H9 (cell line): ENCODE measurements at places on chromosomes 13 and 19. TPM values are rescaled to one million over a fixed set of nuclear protein-coding genes. Genes with fewer than 3 reads are reported as not detected.

DNA sequence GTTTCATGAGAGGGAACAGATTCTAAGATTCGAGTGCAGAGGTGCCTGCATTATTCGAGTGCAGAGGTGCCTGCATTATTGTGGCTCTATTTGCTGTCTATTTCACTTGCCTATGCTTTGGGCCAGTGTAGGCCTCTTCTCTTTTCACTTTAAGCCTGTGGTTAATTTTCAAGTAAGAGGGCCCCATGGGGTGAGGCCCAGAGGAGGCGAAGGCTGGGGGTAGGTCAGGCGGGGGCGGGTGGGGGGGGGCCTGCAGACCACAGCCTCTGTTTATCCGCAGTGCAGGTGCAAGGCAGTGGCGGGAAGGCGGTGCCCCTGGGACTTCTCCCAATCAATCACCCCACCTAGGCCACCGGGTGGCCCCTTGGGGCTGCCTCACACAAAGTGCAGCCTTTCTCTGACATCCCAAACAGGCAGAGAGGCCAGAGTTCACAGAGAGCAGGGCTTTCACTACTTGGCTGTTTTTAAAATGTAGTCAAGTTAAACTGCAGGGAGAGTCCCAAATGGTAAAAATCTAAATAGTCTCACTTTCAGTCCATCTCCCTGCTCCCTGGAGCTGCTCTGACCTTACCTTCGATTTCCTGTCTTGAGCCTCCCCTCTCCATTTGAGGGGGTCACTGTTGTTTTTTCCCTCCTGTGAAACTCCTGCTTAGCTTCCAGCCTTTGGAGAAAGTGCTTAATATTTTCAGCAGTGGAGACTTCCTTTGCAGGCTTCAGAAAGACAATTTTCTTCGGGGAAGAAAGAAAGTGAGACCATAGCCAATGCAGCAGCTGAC is 249.0 kb downstream of the DLEU7 start:
- DNase-seq: peak; percentile 51
- H3K27ac ChIP-seq: no peak overlapping the region
- no peak overlapping the region for H3K4me3 ChIP-seq
- H3K36me3 ChIP-seq: no peaks in the 10 kb centered on the region

Gene PROSER1
- total RNA-seq: 79.5 and 84.6 TPM in 2 replicates

DNA sequence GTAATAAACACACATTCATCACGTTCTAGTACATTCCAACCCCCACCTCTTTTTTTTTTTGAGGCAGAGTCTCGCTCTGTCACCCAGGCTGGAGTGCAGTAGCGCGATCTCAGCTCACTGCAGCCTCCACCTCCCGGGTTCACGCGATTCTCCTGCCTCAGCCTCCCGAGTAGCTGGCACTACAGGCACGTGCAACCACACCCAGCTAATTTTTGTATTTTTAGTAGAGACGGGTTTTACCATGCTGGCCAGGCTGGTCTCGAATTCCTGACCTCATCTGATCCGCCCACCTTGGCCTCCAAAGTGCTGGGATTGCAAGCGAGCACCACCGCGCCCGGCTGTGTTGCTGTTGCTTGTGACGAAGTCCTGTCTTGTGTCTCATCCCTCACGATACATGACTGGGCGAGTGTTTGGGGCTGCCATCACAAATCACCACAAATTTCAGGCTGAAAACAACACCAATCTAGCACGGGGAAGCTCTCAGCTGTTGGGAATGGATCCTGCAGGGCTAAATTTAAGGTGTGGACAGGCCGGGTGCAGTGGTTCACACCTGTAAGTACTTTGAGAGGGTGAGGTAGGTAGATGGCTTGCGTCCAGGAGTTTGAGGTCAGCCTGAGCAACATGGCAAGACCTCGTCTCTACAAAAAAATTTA is 15.7 kb downstream of the MOB3A start:
- H3K4me3 ChIP-seq: no peak overlapping the region
- H3K36me3 ChIP-seq: peaks cover 5% of the 10 kb centered on the region; the same call in 1 of the 2 replicates
- no peaks in the 10 kb centered on the region for H3K27me3 ChIP-seq
- DNase-seq: no peak
- no peaks in the 10 kb centered on the region for H3K4me1 ChIP-seq

GRCh38 chr13:57353831-57354230 is 186.8 kb downstream of the PRR20E start:
- no peak for DNase-seq
- H3K27ac ChIP-seq: no peak overlapping the region
- H3K27me3 ChIP-seq: no peaks in the 10 kb centered on the region

DNA sequence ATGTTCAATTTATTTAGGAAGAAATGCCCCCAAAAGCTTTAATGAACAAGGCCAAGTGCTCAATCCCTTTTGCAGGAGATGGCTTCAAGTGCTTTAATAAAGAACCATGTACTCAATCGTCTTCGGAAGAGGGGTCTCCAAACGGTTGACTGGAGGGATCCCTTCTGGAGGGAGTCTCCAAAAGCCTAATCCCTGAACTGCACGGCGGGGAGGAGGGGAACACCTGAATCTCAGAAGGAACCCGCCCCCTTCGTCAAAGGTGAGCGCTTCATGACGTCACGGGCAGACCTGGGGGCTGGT is 505 bp downstream of the PAF1 start:
- DNase-seq: no peak
- H3K4me3 ChIP-seq: peak overlapping the region; percentile 98
- H3K36me3 ChIP-seq: peaks cover 61% of the 10 kb centered on the region
